Stimulated activated CD4-positive, alpha-beta T cell treated with anti-CD3 and anti-CD28 coated beads, Interleukin-12 subunit alpha, Interleukin-12 subunit beta, amount 100 ng/mL, for 24 hours (primary cell): ENCODE measurements at places on chromosomes 5 and 9.

GRCh38 chr5:50667023-50667652, 701 bp downstream of the PARP8 start:
- DNase-seq, result peak; percentile 22

DNA sequence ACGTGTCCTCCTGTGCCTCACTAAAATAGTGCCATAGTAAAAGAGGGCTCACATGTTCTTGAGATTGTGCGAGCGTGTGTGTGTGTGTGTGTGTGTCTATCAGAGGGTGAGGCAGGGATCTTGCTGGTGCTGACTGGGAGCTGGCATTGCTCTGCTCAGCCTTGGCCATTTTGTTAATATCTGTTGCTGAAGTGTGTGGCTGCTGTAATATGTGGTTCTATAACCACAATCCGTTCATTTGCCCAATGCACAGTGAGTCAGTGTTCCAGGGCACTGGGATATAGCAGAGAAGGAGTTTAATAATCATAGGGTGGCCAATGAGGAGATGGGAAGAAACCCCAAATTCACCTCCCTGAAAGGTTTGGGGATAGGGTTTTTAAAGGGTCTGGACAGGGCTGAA, 61.3 kb downstream of the RASGRF2 start:
- no peak for DNase-seq

GRCh38 chr5:137609127-137609526, 110.0 kb upstream of the SPOCK1 start:
- DNase-seq, result no peak

DNA sequence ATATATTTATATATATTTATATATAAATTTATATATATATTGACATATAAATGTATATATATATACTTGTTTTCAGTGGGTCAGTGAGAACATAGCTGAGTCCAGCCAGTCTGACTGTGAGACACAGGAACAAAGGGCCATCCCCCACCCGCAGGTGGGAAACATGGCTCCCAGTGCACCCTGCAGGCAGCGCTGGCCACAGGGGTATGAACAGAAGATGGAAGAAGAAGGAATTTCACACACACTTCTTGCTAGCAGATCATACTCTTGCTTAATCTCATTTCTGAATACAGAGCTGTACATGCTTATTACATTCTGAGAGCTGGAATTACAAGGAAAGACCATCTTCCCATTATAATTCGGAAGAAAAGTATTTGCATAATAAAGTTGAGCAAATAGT, 595.4 kb downstream of the IRX1 start:
- DNase-seq, result no peak

GRCh38 chr9:135526089-135526729, 5.0 kb downstream of the LCN1 start:
- DNase-seq, result no peak

DNA sequence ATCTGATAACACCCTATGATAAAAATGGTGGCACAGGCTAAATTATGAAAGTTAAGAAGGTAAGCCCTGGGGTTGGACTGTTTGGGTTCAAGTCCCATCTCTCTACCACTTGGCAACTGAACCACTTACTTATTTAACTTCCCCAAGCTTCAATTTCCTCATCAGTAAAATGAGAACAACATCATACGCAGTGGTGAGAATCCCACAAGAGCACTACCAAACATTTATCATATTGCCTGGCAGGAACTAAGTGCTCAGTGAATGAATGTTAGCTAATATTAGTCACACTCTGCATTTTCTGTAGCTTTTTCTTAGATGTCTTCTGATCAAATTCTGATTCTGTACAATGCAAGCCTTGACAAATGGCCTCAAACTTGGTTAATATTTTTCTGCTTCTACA, 306.7 kb downstream of the EBF1 start:
- no peak for DNase-seq

DNA sequence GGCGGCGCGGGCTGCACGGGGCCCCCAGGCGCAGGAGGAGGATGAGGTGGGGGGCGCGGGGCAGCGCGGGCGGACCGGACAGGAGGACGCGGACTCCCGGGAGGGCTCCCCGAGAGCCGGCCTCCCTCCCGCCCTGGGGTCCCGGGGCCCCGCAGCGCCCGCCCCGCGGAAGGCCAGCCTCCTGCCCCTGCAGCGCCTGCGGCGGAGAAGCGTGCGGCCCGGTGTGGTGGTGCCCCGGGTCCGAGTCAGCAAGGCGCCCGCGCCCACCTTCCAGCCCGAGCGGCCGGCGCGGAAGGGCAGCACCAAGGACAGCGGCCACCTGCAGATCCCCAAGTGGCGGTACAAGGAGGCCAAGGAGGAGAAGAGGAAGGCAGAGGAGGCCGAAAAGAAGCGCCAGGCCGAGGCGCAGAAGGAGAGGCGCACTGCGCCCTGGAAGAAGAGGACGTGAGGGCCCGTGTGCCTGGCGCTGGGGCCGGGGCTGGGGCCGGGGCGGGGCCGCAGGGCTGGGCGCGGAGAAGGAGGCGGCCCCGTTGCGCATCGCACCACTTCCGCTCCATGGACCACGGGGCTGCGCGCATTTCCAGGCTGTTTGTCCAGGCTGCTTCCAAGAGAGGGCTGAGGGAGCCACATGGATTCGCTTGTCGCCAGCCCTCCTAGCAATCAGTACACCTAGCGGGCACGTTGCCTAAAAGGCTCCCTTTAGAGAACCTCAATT, 86.0 kb downstream of the ANKRD33B start:
- DNase-seq, result no peak

GRCh38 chr5:178673801-178674295, 47.0 kb upstream of the CLK4 start:
- DNase-seq, result no peak

GRCh38 chr5:7412409-7412808, 16.5 kb downstream of the ADCY2 start:
- no peak for DNase-seq

DNA sequence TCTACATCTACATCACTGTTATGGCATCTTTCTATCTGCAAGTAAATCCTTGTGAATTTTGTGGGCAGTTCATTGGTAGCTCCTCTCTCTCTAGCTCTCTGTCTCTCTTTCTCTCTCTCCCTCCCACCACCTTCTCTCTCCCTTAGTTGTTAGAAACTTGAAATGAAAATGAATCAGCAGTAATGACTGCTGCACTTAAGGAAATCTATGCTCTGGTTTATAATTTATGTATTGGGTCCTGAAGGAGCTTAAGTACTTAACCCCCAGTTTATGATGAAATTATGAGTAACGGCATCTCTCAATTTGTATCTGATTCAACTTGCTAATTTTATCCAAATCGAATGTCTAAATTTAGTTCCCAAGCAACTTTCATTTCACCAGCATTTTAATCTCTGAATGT, 52.0 kb upstream of the PTGER4 start:
- DNase-seq, result no peak

DNA sequence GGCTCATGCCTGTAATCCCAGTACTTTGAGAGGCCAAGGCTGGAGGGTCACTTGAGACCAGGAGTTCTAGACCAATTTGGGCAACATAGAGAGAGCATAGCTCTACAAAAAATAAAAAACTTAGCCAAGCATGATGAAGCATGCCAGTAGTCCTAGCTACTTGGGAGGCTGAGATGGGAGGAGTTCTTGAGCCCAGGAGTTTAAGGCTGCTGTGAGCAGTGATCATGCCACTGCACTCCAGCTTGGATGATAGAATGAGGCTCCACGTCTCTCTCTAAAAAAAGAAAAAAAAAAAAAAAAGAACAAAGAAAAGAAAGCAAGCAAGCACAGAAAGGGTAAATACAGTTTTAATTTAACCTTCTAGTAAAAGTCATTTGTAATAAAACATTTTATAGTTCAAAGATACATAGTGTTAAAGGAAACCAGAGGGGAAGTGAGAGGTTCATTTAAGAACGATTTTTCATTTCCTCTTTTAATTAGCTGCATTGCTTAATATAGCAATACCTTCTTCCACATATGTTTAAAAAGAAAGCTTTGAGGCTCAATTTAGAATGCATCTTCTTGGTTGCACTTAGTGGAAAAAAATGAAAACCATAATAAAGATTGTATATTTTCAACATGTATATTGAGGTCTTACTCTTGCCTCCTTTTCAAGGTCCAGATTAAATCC, 14.9 kb downstream of the GAPT start:
- DNase-seq, result no peak

DNA sequence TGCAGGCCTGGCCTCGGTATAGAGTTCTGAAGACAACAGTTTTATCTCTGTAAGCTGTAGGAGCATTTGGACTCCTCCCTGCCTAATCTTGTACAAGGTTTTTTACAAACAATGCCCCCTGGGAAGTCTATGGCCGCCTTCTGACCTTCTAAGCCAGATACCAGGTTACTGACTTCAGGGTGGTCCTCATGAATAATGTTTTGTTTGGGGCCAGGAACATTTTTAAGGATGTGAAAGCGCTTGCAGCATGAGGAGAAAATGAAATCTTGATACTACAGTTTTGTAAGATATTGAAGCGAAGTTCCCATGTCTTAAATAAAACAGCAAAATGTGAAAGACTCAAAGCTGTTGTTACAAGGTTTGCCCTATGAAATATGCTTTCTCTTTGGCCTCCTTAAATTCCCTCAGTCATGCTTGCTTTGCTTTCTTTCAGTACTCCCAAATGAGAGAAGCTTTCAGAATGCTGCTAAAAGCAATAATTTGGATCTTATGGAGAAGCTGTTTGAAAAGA, 5.2 kb downstream of the ANKDD1B start:
- DNase-seq, result no peak

GRCh38 chr5:76337953-76338451, 65.1 kb upstream of the IQGAP2 start:
- DNase-seq, result no peak

GRCh38 chr5:88964831-88965230, 81.8 kb upstream of the MEF2C start:
- DNase-seq, result no peak

DNA sequence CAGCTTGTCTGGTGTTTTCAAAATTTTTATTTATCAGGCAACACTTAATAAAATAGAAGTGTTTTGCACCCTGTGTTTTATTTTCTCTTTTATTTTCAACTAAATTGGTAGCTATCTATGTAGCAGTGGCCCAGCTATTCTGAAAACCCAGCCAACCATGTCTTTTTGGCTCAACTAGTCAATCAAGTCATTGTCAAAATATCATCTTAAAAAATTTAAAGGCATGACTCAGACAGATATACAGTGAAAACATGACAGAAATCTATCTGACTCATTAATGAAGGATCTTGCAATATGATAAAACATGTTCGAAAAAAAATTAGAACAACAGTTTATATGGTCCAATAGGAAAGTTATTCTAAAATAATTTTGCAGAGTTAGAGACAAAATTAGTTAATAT, 75.1 kb downstream of the HSD17B4 start:
- DNase-seq, result no peak

GRCh38 chr5:95401626-95402025, 10.5 kb downstream of the FAM81B start:
- no peak for DNase-seq

DNA sequence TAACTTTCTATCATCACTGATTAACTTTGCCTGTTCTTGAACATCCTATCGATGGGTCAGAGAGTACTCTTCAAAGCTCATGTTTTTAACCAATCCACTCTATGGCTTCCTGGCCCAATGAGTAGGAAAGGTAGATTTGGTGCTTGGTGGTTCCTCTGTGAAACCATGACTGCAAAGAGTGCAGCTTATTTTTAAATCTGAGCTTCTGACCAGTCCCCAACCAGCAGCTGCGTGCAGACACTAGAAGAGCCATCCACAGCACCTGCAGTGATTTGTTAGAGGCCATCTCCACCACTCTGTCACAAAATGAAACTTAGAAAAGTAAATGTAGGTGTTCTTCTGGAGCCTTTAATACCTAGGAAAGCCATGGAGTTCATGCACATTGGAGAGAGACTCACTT, 107.3 kb upstream of the WWC1 start:
- no peak for DNase-seq

DNA sequence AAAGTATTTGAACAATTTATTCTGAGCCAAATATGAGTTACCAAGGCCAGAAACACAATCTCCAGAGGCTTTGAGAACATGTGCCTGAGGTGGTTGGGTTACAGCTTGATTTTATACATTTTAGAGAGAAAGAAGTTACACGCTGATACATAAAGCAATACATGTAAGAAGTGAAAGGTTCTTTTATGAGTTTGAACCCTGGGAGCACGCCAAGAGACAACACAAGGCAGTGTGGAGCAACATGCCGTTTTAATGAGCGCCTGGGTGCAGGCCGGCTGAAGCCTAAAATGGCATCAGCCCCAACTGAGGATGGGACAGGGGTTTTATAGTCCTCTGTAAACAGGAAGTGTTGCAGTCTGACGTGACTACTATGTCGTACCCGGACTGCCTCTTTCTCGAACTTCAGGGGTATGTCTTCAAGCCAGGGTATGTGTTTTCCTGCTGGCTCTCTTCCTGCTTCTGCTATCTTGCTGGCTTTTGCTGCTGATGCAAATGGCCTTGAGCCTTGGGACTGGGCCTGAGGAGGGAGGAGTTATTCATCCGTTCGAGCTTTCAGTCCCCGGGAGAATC, 193.7 kb downstream of the CYLC2 start:
- DNase-seq, result no peak

- DNase-seq, result no peak
Observed at GRCh38 chr9:101677861-101678260, 60.6 kb downstream of the GRIN3A start.

DNA sequence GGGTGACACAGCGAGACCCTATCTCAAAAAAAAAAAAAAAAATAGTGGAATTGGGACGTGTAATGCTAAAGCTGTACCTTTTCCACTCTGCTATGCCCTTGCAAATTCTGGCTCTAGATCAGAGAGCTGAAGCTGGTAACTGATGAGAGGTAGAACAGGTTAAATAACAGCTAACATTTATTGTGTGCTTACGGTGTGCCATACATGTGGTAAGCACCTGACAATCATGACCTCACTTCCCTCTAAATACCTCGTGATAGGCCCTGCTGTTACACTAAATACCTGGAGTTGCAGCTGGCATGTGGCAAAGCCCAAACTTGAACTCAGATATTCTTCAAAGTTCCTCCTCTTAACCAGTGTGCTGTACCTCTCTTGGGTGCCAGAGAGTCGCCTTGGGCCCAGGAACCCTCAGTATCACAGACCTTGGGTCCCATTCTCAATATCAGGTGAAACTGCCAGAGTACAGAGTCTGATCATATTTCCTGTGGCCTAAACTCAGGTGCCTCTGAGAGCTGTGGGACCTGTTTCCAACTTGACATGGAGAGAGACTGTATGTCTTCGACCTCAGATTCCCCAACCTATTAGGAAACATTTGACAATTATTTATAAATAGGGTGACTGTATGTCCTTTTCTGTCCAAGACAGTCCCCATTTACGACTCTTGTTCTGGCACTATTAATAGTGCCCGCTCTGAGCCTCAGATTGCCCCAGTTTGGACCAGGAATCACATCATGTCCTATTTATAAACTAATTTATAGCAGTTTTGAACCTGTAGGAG, 4.8 kb downstream of the ARL10 start:
- DNase-seq, result no peak

- DNase-seq, result no peak
Observed at GRCh38 chr5:1593903-1594356, 70.2 kb upstream of the LPCAT1 start.

- DNase-seq, result no peak
Observed at GRCh38 chr5:114789773-114790402, 379.8 kb downstream of the TRIM36 start.

GRCh38 chr9:114834386-114834785, 28.5 kb upstream of the TNFSF15 start:
- no peak for DNase-seq
